ENCODE measurements at places on chromosomes 13 and 19. TPM values are rescaled to one million over a fixed set of nuclear protein-coding genes. Genes with fewer than 3 reads are reported as not detected.

The CUL4A gene
- polyA plus RNA-seq = 79.3 TPM

The RFPL4AL1 gene
- not detected for polyA plus RNA-seq

The CASP14 gene
- not detected for polyA plus RNA-seq

The MAP4K1 gene
- polyA plus RNA-seq = 2.5 TPM

The RNF225 gene
- not detected for polyA plus RNA-seq

The OR10H1 gene
- polyA plus RNA-seq = not detected

The ACP7 gene
- 0.31 TPM for polyA plus RNA-seq

The IL11 gene
- 0.69 TPM for polyA plus RNA-seq

The SLC25A42 gene
- polyA plus RNA-seq = 16.2 TPM

The NCCRP1 gene
- polyA plus RNA-seq = 0.89 TPM

The EDDM13 gene
- 1.4 TPM for polyA plus RNA-seq

The EPS8L1 gene
- polyA plus RNA-seq = 40.0 TPM

The USPL1 gene
- polyA plus RNA-seq = 28.2 TPM

The PLEKHF1 gene
- polyA plus RNA-seq = 1.5 TPM

Measured in right renal cortex interstitium (tissue), 3 donors.